ENCODE measurements at places on chromosomes 1 and 21.

DNA sequence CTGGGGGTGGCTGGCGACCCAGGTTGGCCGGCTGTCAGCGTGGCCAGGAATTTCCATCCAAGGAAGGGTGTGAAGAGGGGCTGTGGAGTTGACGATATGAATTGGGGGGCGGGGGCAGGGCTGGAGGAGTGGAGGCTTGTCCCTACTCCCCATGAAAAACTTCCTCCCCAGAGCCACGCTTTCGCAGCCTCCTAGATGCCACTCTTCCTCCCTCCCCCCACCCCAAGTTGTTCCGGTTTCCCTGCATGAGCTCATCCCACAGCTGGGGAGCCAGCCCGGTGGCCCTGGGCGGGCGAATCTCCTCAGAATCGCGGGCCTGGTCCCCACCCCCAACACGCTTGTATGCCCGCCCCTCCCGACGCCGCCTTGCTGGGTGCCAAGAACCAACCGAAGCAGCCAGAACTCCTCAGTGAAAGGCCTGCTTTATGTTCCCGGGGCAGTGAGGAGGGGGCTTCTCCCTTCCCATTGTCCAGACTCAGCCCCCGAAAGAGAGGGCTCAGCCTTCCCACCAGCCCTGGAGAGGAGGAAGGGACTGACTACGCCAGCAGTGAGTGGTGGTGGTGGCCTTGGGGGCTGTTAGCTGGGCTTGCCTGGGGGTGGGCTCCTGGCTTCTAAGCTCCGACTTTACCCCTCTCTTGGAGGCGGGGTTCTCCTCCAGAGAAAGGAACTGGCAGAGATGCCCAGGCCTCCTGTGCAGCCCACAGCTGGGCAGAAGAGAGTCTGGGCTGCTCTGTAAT lies 1.8 kb upstream of the CSMD2 start:
- peak; percentile 58 for DNase-seq

DNA sequence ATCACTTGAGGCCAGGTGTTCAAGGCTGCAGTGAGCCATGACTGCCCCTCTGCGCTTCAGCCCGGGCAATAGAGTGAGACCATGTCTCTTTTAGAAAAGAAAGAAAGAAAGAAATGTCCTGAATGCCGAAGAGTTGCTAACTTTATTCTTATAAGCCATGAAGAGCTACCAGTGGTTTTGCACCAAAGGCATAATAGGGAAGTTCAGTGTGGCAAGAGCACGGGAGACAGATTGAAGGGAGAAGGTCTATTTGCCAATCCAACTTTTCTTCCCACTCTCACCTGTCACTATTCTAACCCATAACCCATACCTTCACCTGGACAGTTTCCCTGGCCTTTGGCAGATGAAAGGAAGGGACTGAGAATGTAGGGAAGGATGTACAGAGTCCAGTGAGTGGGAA lies 4.4 kb upstream of the PEA15 start:
- no peak for DNase-seq

- no peak for DNase-seq
Observed at GRCh38 chr1:113593550-113594297, 165.6 kb downstream of the PHTF1 start.

- peak; percentile 40 for DNase-seq
Observed at GRCh38 chr1:71587961-71588360, 507.1 kb upstream of the ZRANB2 start.

GRCh38 chr1:156497743-156498431 lies 2.7 kb downstream of the MEF2D start:
- no peak for DNase-seq

DNA sequence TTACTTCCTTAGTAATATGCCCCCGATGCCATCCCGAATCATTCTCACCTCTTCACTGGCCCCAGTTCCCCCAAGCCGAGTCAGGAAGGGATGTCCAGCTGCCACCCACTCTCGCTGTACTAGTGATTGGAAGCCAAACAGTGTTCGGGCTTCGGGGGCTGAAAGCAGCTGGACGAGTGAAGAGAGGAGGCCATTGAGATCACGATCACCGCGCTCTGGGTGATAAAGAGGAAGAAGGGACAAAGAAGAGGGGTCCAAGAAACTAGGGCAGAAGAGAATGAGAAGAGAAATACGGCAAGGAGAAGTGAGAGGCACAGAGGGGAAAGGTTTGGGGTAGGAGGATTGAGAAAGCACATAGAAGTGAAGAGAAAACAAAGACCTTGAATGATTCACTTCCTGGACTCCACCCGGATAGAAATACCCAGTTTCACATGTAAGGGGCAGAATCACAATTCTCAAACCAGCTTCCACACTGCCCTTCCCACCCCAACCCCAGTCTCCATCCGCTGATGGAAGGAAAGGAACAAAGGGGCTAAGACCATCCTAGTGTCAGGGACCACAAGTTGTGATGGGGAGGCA lies 3.7 kb upstream of the SF3B4 start:
- DNase-seq: no peak

- DNase-seq: no peak
Observed at GRCh38 chr1:33286451-33287185, 30.3 kb downstream of the ZNF362 start.

Data from fibroblast of skin of right quadriceps (primary cell).